ENCODE measurements at places on chromosomes 12 and 14.

- DNase-seq: peak; percentile 58
Observed at GRCh38 chr12:4809013-4809448, 88.8 kb downstream of the GALNT8 start.

DNA sequence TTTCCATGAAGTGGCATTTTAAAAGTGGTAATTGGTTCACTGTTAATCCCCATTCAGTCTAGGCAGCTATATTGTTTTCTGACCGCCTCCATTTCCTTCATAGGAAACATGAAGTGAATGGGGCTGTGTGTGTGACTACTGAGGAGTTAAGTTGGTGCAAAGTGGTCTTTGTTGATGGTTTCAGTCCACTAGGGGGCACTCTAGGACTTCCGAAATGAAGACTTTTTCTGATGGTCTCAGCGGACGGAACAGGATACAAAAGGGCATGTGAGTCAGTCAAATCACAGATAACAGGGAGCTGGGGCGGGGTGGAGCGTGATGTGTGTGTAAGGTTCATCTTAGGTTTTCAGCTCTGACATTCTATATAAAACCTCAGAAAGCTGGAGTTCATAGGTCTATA, 240.1 kb upstream of the OR4E1 start:
- DNase-seq: peak; percentile 42

GRCh38 chr12:75720812-75721641, 209.6 kb upstream of the KRR1 start:
- no peak for DNase-seq

DNA sequence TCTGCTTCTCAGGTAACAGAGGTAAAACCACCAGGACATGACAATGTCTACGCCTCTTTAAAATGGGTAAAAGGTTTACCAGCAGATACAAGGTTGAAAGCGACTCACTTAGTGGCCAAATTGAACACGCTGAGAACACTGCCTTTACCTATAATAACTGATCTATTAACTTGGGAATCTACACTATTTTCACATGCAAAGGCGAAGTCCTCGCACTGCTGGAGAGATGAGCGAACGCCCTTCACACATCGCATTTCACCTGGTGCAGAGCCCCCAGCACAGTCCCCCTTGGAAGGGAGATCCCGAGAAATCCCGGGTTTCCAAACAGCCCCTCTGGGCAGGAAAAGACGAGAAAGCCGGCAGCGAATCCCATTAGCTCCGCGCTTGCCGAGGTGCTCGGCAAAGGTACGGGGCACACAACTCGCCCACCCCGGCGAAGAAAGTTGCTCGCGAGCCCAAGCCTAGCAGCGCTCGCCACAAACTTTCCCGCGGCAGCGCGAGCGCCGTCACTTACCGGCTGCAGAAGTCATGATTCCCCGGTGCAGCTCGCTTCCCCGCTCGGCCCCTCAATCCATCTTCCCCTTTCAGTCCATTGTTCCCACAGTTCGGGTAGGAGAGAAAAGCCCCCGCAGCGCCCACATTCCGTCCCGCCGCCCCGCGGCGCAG, 423 bp downstream of the FGD6 start:
- DNase-seq: no peak

DNA sequence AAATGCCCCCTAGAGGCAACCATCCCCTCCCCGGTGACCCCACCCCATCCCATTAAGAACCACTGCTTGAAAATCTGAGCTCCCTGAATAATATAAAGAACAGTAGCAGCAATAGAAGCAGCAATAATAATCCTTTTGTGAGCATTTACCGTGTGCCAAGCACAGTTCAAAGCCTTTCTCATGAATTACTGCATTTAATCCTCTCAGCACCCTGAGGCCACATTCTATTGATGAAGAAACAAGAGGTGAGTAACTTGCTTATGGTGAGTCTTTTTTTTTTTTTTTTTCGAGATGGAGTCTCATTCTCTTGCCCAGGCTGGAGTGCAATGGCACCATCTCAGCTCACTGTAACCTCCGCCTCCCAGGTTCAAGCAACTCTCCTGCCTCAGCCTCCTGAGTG, 65.0 kb downstream of the KCNK10 start:
- no peak for DNase-seq

- no peak for DNase-seq
Observed at GRCh38 chr14:99272632-99272898, 568 bp upstream of the BCL11B start.

DNA sequence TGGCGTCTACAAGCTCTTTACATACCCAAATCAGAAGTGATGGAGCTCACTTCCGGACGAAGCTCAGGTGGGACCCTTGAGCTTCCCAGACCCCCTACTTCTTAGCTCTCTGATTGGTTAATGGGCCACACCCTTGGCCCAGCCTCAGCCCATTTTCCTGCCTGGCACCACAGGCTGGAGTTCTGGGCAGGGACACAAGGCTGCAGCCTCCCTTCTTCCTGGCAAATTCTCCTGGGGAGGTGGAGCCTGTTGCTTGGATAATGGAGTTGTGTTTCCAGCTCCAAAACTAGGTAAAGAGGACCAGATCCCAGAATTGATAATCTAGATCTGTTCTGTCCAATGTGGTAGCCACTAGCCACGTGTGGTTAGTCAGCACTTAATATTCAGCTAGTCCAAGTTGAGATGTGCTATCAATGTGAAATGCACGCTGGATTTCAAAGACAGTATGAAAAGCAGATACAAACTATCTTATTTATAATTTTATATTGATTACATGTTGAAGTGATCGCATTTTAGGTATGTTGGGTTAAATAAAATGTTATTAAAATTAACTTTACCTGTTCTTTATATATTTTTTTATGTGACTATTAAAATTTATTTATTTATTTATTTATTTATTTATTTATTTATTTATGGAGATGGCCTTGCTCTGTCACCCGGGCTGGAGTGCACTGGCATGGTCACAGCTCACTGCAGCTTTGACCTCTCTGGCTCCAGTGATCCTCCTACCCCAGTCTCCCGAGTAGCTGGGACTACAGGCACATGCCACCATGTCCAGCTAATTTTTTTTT, 12.6 kb upstream of the FAIM2 start:
- no peak for DNase-seq

GRCh38 chr14:30191639-30192279, 264.1 kb upstream of the PRKD1 start:
- DNase-seq: no peak

- no peak for DNase-seq
Observed at GRCh38 chr12:32891956-32892355, 4.6 kb downstream of the PKP2 start.

DNA sequence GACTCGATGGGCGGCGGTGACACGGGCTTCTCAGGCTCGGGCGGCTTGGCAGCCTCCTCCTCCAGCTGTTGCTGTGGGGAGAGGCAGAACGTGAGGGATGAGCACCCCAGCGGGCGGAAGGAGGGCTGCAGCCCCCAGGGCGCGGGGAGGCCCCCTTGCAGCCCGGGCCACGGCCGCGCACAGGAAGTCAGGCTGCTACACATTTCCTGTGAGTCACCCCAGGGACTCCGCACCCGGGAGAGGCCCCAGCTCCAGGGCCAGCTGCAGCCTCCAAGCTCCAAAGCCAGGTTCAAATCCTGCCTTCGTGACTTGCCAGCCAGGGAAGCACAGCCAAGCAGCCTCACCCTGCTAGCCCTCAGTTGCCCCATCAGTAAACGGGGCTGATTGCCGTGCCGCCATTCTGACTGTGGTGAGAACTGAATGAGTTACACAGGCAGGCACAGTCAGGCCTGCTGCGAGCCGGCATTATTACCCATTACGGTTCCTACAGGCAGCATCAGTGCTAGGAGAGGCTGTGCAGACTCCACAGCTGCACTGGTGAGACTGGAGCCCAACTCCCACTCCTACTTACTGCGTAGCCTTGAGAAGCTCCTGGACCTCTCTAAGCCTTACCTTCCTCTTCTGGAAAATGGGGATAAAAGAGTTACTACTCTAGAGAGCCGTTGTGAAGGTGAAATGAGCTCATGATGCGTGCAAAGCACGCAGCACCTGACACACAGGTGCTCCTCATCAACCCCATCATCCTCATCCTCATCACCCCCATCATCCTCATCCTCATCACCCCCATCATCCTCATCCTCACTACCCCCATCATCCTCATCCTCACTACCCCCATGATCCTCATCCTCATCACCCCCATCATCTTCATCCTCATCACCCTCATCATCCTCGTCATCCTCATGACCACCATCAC, 100.9 kb downstream of the NCOR2 start:
- DNase-seq: no peak

DNA sequence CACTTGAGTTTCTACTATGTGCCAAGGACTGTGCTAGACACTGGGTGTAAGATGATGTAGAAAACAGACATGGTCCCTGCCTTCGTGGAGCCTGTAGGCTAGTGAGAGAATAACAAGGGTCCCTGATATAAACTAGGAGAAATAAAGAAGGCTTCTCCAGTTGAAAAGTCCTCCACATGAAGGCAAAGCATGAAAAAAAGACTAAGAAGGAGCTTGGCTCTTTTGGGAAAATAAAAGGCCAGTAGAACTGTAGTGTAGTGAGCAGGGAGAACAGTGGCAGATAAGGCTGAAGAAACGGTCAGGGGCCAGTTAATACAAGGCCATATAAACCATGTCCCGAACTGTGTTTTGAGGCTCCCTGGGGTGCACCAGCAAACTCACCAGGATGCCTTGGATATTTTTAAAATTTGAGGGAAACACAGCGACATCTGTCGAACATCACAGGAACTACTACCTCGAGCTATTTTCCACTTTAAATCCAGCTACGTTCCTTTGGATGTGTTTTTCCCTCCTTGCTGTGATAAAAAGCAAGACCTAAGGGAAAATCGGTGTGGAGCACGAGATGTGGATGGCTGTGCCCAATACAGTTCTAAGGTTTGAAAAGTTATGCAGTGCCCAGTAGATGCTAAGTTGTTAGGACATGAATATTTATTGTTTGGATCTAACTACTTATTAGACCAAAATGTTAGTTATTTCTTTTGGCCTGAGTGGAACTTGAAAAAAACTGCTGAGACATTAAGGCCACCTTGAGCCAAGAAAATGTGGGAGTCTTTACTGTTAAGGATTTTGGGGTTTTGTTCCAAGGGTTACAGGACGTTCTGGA, 8.5 kb upstream of the CFL2 start:
- DNase-seq: no peak

GRCh38 chr14:91867316-91867988, at the start of gene TC2N:
Gene TC2N, minus strand, starts transcription at chr14:91867536. Its CDS starts 53,767 bp downstream, at chr14:91813769.
- DNase-seq: no peak

GRCh38 chr12:39846304-39846703, 226.7 kb upstream of the ABCD2 start:
- no peak for DNase-seq

- peak; percentile 5 for DNase-seq
Observed at GRCh38 chr12:38905480-38906351, at the start of gene CPNE8. Gene CPNE8, minus strand, starts transcription at chr12:38905591. Its CDS starts 57 bp downstream, at chr12:38905534.

DNA sequence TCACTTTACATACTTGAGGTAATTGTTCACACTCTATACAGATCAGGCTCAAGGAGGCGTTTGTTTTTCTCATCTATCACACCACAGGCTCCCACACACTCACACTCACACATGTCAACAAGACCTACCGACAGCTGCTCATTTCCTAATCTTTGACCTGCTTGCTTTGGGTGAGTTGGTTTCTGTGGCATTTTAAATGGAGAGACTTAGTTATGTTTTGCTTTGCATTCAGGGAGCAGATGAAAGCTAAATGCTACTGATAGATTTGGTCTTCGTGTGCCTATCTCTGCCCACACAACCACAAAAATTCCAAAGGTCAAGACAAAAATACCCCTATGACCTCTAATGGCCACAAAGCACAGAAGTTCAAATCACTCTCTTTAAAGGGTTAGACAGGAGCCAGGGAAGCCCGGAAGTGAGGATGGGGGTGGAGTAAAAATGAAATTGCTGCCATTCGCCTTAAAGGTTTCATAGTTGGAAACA, 203.5 kb upstream of the G2E3 start:
- DNase-seq: peak; percentile 26

DNA sequence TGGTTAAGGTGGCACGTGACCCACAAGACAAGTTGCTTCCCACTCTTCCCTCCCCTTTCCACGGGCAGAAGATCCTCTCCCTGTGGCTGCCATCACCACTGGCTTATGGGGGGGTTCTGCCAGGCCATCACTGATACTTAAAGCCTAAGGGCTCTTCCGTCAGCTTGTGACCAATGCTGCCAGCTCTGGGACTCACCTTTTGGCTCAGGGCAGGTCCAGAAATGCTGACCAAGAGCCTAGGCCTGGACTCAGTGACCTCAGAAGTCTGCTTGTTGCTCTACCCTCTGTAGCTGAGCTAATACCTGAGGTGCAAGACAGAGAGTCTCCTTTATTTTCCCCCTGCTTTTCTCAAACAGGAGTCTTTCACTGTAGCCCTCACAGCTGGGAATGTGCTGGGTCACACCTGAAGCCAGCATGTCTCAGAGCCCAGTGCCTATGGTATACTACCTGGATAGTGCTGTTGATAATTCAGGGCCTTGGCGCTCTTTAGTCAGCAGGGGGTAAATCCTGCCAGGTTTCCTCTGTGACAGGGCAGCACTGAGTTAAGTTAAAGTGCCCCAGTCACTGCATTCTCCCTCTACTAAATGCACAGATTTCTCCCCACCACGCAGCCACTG, 19.7 kb downstream of the FGD4 start:
- no peak for DNase-seq

DNA sequence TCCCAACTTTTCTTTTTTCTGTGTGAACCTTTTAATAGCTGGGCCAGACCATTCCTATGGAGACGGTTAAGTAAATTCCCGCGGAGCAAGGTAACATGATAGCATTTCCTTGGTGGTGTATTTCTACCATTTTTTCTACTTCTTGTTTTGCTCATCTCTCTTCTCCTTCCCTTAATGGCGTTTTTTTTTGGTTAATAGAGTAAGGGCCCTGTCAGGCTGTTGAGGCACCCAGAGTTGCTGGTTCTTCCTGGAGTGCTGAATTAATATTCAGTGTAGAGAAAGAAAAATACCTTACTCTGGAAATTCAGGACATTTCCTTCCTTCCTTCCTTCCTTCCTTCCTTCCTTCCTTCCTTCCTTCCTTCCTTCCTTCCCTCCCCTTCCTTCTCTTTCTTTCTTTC, 137.6 kb downstream of the KTN1 start:
- DNase-seq: no peak

DNA sequence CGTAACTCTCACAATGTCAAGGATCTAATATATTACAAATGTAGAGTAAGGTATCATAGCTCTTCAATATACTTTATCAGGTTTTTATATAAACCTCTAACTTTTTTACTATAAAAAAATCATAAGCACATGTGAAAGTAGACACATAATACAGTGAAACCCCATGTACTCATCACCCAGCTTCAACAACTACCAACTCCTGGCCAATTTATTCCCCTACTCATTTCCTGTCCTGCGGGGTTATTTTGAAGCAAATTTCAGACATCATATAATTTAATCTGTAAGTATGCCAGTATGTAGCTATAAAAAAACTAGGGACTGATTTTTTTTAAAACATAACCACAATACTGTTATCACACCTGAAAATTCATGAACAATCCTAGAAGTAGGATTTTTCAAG, 47.7 kb downstream of the NOPCHAP1 start:
- DNase-seq: no peak

DNA sequence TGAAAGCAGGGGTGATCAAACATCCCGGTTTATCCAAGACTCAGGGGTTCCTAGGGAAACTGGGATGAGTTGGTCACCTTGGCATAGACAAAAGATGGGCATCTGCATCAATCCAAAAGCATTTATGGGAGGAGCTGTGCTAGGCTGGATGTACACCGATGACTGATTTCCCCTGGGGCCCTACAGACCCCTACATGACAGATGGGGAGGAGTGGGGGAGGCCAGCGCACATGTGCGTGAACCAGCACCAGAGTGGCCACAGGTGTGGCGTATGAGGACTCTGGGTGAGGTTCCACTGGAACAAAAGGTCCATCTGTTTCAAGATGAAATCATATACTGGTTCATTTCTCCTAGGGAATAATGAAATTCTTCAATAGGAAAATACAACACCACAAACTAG, 210.4 kb downstream of the ITPR2 start:
- DNase-seq: no peak
